ENCODE measurements at places on chromosomes 2 and 18.

GRCh38 chr2:46332686-46333281 lies 35.6 kb downstream of the EPAS1 start:
- DNase-seq: no peak

- DNase-seq: no peak
Observed at GRCh38 chr2:217837530-217837929, 165.3 kb downstream of the TNS1 start.

GRCh38 chr2:149148194-149149006 lies 109.9 kb downstream of the LYPD6B start:
- DNase-seq: no peak

DNA sequence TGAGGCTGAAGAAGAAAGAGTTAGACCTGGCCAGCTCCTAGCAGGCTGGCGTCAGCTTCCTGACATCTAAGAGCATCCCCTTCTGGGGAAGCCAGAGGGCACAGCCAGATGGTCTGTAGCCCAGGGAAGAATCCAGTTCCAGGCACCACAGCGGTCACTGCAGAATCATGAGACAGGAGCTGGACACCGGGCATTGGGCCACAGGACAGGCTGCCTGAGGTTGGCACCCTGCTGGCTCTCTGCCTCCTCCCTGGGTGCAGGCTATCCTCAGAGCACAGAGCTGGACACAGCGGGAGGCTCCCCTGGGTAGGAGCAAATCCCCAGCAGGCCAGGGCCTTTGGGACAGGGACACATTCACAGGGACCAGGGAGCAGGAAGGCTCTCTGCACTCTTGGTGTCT lies 19.8 kb upstream of the ATOH8 start:
- no peak for DNase-seq

DNA sequence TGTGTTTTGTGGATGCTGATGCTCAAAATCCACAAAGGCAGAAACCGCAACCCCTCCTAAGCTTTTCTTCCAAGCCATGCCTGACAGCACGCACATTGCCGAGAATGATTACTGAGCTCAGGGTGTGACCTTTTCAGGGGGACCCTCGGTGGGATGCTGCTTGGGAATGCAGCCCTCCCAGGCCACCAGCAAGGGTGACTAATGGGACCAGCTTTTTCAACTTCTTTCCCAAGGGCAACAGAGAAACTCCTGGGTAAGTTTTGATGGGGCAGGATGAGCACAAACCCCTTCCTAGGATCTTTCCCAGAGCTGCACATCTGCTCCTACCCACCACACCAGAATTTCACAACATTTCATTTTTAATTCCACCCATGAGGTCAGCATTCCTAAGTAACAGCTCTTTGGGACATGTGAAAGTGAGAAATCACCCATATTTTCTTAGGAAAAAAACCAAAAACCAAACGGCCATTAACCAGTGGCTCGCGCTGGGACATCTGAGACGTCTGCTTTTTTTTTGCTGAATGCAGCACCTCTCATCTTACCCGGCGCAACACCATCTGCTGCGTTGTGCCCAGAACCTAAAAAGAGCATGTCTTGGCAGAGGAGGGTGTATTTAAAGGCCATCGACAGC lies 119.0 kb downstream of the ARL4C start:
- DNase-seq: no peak

DNA sequence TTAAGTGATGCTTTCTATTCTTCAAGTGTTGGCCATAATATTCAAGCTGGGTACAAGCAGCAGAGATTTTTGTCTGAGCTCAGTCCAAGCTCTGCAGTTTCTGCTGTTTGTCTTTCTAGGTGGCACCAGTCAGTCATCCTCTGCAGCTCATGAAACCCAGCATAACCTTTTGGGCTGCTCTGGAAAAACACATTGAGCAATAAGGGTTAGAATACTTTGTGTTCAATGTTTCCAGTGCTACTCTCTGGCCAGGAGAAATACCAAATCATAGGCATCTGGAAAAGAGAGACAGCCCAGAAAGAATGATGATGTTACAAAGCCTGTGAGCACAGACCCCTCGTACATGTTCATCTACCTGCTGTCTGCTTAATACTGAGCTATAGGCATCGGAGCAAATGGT lies 19.5 kb upstream of the WIPF1 start:
- DNase-seq: no peak

GRCh38 chr2:164992818-164993217 lies 37.5 kb upstream of the SLC38A11 start:
- DNase-seq: no peak

- no peak for DNase-seq
Observed at GRCh38 chr2:202545523-202545922, 89.2 kb upstream of the FAM117B start.

DNA sequence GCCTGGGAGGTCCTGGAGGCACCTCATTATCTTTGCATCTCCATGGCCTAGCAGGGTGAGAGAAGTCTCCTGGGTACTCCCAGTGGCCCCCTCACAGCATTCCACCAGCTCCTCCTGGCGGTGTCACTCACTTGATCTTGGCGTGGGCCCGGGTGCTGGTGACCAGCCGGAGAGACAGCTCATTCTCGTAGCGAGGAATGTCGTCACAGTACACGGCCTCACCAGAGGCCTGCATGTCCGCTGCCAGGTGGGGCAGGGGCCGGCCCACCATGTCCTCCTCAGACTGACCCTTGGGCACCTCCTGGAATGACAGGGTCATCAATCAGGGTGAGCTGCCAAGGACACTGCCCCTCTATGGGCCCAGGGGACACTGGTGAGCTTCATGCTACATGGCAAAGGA lies 42.4 kb downstream of the XDH start:
- no peak for DNase-seq

DNA sequence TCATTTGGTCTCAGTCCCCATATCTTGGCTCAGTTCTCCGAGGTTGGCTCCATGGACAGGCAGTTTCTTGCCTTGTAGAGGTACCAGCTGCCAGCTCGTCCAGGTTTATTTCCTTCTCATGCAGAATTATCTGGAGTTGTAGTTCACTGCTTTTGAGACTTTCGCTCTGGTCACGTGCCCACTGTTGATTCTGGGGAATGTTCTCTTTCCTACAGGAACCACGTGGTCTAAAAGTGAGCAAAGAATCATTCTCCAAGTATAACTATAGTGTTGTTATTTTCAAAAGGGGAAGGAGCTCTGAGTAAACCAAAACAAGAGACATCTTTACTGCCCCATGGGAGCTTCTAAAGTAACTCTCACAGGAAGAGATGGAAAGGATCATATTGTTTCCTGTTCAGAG lies 41.2 kb upstream of the RAB27B start:
- DNase-seq: no peak

DNA sequence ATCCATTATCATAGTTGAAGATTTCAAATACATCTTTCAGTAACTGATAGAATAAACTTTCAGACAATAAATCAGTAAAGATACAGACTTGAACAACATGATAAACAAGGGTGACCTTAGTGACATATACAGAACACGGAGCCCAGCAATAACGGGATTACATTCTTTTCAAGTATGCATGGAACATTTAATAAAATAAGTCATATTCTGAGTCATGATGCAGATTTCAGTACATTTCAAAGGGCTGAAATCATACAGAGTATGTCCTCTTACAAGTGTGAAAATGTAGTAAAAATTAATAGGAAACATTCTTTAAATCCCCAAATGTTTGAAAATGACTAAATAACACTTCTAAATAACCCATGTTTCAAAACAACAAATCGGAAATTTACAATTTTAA lies 17.2 kb upstream of the KLHL29 start:
- no peak for DNase-seq

GRCh38 chr18:55477499-55477859 lies 110.5 kb downstream of the TCF4 start:
- DNase-seq: no peak

- no peak for DNase-seq
Observed at GRCh38 chr2:56084111-56084901, 99.5 kb upstream of the CCDC85A start.

GRCh38 chr18:79064228-79064627 lies 5.0 kb upstream of the ATP9B start:
- no peak for DNase-seq

DNA sequence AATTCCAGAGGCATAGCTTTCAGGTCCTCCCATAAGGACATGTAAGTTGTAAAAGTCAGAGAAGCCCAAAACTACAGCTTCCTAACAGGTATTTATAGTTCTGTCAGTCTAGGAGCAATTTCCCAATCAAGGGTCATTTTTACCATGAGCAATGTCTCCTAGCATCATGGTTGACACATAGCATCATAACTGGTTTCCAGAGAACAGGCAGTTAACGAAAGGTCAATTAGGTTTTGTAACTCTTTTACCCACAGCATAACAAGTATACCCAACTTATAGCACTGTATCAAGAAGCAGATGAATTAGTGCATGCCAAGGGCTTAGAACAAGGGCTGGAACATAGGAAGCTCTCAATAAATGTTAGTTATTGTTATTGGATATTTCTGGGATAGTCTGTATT lies 110.1 kb downstream of the MREG start:
- no peak for DNase-seq

- DNase-seq: no peak
Observed at GRCh38 chr2:70536517-70537055, 17.0 kb downstream of the TGFA start.

DNA sequence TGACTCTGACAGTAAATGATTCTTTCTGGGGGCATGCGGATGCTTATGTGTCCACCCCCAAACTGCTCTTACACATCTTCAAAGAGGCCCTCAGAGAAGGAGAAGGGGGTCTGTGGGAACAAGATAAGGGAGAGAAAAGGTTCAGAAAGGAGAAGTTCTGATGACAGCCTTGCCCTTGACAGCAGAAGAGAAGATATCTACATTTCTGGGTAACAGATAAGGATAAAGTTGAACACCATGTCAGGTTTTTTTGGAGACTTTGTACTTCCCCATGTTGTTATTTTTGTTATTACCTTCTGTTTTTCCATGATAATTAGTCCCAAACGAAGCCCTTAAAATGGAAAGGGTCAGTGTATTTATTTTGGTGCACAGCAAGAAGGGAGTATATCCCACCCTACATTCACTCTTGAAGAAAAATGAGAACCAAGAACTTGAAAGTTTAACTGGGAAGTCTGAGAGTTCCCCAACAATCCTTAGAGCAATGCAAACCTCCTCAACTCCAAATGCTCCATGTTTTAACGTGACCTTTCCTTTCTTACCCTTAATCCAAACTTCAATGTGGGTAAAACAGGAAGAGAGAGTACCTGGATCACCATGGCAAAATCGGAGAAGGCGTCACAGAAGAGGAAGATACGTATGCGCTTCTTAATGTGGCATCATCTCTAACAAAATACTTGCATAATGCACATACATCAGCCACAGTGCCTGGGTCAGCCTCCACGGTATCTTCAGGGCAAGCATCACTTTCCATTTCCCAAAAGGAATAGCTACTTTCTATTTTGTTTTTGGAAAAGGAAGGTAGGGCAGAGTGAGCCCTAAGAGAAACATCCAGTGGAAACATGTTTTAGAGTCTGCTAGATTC lies 264.6 kb upstream of the STON1 start:
- no peak for DNase-seq

- DNase-seq: no peak
Observed at GRCh38 chr2:29186817-29187216, 71.6 kb downstream of the CLIP4 start.

- no peak for DNase-seq
Observed at GRCh38 chr2:60053791-60054190, 499.7 kb downstream of the BCL11A start.

- DNase-seq: no peak
Observed at GRCh38 chr2:135532581-135532980, 1.3 kb downstream of the R3HDM1 start.

GRCh38 chr18:23337599-23338444 lies 115.3 kb upstream of the RIOK3 start:
- no peak for DNase-seq

DNA sequence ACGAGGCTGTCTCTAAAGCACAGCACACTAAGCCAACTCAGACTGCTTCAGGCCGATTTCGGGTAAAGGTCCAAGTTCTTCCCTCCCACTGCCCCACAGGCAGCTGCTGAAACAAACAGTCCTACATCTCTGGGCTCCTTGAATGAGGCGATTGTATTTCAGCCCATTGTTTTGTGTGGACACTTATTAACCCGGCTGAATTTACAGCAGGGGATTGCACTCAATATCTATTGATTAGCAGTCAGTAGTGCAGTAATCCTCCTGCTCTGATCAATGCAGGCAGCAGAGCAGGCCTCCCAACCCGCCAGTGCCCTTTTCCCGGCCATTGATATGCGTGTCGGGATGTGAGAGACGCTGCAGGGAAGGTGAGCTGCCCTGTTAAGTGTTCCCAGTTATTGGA lies 330.1 kb downstream of the CMPK2 start:
- no peak for DNase-seq

DNA sequence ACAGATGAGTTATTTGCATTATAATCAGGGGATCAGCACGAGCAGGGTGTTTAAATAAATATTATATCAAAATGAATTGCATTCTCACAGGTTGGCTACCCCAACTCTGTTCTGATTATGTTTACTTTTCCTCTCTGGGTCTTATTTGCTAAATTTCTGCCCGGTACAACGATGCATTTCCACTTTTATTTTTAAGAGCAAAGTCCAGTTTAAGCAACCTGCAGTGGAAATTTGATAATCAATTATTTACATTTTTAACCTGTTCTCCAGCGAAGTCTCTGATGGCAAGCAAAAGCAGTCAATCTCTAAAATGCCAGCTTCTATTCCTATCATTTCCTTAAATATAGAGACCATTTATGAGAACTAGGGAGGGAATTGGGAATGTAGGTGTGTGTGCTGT lies 966.6 kb upstream of the SOX11 start:
- no peak for DNase-seq

DNA sequence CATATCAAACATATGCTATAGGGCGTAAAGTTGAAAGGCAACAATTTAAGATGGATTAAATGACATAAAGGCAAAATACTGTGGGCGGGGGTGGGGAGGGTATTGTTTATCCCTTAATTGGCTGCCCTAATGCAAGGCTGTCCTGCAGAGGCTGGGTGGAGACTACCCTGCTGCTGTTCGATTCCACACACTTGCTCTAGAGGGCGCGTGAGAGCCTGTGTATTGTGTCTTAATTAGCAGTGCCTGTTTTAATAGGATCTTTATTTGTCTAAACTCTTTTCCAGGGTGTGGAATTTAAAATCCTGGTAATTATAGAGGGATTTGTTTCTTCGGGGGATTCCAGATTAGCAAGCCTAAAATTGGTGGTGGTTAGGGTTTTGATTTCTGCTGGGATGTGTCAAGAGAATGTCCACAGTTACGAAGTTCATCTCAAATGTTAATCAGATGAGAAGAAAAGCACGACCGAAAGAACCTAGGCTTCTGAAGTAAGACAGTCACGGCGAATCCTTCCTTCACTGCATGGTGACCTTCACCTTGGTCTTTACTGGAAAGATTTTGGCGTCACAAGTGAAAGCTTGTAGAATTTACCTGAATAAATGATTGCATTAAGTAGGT lies 103.5 kb upstream of the MAP3K20 start:
- DNase-seq: no peak
